Stimulated activated CD4-positive, alpha-beta T cell treated with anti-CD3 and anti-CD28 coated beads, TNF-alpha, amount 100 ng/mL, for 48 hours (primary cell): ENCODE measurements at places on chromosomes 4 and X.

DNA sequence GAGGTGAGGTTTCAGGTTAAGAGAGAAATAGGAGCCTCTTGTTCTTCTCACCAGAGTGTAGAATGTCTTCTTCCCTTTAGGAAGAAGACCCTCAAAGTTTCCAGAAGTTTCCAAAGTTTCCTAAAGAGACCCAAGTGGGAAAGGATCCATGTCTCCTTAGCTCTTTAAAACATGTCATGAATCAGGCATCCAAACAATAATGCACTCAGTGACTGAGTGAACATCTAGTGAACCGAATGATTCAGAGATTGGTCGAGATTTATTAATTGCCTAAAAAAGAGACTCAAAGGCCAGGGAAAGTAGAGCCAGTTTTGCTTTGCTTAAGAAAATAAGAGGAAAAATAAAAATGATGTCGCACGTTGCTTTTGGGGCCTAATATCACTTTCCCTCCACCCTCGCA is 29.4 kb downstream of the FGF5 start:
- DNase-seq: no peak

- no peak for DNase-seq
These were observed 13.4 kb downstream of the KLF3 start for GRCh38 chr4:38677441-38677840.

DNA sequence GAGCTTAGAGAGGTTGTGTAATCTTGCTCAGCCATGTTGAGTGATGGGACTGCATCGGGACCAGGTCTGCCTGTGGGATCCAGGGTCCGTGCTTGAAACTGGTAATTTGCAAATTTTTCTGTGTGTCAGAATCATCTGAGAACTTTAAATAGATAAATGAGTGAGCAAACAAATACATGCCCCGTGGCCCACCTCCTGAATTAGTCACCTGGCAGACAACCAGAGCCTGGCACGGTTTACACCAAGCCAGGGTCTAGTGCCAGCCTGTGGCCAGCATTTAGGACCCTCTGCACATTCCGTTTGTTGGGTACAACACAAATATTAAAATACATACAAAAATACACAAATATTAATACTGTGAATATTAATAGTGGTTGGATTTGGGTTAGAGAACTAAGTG is 90.6 kb upstream of the STOX2 start:
- DNase-seq: no peak

GRCh38 chr4:183798301-183799253 is 106.5 kb upstream of the STOX2 start:
- DNase-seq: no peak

DNA sequence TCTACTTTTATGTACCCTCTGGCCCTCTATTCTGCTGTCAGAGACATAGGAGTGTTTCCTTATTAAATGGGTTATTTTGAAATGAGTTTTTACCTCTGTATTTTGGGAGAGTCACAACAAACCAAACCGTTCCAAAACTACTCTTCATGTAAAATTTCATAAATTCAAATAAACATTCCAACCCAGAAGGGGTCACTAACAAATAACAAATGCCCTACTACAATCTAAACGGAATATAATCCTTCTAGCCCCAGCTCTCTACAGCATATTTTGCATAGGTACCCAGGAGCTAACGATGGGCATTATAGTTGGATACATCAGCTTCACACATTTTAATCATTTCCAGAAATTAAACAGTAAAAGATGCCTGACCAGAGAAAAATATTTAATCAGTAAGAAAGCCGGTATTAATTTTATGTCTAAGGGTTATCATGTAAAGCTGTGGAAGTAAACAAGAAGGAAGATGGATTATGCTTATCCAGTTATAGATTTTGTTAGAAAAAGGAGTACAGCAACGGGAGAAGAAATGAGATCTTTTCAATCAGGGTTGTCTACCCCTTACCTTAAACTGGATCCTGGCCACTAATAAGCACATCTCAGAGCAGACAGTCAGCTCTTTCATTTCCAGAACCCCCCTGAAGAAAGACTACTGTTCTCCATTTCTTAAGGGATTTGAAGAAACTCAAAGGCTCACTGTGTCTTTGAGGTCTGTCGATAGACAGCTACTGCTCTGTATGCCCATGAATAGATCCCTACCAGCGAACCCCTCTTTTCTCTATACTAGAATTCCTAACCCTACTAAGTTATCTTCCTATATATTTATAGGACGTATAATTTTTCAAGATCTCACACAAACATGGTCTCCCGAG is 1.2 kb downstream of the UGDH start:
- DNase-seq: no peak

DNA sequence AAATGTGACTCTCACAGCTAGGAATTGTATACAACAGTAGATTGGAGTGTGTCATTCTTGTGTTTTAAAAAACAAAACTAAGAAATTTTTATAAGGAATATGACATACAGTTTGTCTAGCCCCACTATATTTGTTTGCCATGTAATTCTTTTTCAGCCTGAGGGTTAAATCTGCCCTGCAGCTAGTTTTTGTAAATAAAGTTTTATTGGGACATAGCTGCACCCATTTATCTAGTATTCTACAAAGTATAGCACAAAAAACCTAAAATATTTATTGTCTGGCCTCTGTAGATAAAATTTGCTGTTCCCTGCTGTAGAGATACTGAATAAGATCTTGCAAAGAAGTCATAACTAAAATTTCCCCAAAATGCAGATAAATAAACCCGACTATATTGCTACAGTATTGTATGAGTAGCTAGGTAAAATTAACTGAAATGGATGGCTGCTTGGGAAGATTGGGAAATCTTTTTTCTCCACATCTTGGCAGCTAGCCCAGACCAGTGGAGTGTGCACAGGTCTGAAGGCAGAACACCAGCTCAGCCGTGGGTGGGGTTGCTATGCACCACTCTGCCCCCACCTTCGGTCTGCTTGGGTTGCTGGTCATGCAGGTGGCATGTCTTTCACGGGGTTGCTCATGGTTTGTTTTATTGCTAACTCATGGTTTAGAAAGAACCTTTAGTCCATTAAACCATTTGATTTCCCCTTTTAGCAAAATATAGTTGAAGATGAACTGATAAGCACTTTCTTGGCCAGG is 127.9 kb downstream of the KLHL8 start:
- no peak for DNase-seq

DNA sequence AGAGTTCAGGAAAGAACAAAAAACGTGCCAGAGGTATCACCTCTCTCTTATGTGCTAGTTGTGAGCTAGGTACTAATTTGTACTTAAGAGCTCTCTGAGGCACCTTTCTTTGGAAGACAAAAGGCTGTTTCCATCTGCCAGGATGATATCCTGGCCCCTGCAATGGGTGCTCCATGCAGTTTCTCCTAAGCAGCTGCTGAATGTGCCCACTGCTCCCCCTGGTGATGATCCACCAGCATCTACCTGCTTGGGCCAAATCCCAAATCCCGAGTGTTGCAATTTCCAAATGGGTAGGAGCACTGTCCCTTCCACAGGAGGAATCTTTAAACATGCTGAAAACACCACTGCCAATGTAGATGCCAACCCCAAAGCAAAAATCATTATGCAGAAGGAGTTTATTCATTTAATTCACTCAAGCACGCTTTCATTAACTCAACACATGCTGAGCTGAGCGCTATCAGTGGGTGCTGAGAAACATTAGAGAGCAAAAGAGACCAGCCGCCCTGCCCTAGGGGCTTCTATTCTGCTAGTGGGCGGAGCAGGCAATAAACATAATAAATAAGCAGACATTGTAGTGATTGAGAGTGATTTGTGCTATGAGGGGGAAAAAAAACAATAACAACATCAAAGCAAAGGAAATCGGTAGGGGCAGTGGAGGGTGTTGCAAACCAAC is 69.6 kb upstream of the C4orf50 start:
- DNase-seq: no peak

- DNase-seq: no peak
These were observed 130.6 kb upstream of the PITX2 start for GRCh38 chr4:110753466-110753865.

DNA sequence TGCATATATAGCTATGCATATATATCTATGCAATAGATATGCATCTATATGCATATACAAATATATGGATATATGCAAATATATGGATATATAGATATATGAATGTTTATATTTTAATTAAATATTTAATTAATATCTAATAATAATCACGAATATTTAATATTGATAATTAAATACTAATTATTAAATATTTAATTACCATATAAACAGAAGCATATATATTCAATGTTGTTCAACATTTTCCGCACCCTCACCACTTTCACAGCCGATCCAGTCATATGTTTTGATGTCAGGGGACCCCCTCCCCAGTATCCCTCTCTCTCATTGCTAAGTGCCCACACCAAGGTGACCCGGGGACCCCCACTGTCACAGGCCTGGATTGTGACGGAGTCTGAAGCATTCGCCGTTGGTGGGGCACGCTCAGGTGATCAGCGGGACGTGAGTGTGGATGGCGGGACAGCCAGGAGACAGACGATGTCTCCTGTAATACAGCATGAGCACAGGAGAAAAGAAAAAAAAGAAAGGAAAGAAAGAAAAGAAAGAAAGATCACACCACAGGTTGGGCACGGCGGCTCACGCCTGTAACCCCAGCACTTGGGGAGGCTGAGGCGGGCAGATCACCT is 199.7 kb downstream of the CRLF2 start:
- DNase-seq: no peak

- no peak for DNase-seq
These were observed 4.6 kb upstream of the GPR34 start for GRCh38 chrX:41684138-41684537.

DNA sequence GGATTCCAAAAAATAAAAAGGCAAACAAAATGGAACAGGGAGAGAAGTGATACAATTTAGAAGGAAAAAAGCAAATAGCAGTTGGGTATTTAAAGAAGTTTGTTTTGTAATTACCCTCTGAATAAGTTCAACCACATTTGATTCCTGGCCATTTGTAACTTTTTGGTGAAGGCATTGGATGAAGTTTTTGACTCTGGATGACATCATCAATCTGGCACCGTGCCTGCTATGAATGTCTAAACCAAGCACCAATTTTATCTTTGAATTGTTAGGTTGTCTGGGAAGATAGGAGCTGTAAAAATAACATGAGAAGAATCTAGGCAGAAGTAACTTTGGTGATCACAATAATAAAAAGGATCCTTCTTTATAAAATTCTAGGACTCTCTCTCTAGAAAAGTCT is 29.5 kb downstream of the TMPRSS11A start:
- DNase-seq: no peak

- peak; percentile 33 for DNase-seq
These were observed 47.3 kb upstream of the SCML1 start for GRCh38 chrX:17689971-17690409.

DNA sequence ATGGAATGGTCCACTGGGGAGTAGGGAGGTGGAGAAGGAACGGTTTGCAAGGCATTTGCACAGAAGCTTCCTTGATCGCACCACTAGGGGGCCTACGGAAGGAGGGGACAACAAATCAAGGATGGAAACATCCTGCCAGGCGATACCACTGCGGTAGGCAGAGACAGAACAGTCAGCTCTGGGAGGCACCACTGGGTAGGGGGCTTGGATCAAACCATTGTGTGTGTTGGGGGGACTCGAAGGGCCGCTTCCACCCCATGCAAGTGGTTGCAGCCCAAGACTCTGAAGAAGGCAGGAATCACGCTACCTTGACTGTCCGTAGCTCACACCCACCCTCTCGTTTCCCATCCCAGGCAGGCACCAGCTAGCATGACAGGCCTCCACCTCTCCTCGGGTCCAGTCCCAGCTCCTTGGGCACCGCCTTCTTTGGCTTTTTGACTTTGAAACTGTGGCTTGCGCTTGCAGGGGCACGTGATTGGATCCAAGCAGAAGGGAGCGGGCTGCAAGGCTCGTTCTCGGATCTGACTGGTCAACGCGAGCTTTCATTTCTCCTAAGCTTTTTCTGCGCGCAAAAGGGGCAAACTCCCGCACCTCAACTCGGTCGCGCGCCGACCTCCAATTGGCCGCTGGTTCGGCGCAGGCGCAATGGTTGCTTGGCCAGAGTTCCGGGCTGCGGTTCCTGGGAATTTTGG is 28.4 kb downstream of the GAGE1 start:
- DNase-seq: no peak

DNA sequence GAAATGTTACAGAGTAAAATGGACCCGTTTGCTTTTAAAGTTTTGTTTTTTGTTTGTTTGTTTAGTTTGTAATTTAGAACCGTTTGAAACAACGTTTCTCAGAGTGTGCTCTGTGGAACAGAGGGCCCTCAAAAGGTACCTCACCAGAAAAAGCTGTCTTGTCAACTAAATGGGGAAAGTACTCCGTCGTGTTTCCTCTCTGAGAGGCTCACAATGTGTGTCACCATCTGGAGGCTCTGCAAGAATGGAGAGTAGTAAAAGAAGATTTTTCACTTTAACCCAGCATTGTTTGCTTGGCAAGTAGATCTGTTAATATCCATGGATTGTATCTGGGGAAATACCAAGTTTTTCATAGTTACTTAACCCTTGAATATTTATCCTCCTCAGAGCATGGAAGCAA is 1.5 kb upstream of the ENPEP start:
- DNase-seq: no peak

DNA sequence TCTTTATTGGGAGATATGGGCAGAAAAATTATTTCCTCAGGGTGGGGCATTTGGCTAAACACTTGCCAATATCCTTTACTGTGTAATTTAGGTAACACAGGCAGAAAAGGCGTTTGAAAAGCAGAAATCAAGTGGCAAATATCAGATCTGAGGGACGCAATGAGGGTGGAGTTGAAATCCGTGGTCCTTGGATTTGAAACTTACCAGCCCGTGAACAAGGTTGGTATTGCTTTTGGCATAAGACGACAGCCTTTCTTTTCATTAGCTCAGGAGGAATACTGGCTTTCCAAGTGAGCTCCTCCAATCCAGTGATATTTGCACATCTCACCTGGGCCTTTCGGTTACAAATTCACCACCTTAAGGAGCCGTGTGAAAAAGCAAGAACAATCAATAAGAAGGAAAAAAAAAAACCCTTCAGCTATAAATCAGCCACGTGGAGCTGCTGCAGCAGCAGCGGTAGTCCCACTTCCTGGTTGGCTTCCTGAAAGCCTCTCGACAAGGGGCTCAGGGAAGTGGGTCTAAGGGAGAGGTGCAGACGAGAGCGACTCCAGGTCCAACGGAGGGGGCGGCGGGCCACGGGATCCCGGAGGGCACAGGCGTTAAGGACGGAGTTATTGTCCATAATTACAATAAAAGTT is 734 bp upstream of the GALNT7 start:
- no peak for DNase-seq
